ENCODE measurements at places on chromosomes 6 and 20.
A peak's percentile ranks its signal among the peaks of the same experiment; 100 is the strongest.

GRCh38 chr20:57212534-57213276, 53.7 kb downstream of the BMP7 start:
- peak; percentile 90 for DNase-seq

- peak; percentile 14 for DNase-seq
Measured at GRCh38 chr6:137661601-137662000, 167.4 kb upstream of the OLIG3 start.

DNA sequence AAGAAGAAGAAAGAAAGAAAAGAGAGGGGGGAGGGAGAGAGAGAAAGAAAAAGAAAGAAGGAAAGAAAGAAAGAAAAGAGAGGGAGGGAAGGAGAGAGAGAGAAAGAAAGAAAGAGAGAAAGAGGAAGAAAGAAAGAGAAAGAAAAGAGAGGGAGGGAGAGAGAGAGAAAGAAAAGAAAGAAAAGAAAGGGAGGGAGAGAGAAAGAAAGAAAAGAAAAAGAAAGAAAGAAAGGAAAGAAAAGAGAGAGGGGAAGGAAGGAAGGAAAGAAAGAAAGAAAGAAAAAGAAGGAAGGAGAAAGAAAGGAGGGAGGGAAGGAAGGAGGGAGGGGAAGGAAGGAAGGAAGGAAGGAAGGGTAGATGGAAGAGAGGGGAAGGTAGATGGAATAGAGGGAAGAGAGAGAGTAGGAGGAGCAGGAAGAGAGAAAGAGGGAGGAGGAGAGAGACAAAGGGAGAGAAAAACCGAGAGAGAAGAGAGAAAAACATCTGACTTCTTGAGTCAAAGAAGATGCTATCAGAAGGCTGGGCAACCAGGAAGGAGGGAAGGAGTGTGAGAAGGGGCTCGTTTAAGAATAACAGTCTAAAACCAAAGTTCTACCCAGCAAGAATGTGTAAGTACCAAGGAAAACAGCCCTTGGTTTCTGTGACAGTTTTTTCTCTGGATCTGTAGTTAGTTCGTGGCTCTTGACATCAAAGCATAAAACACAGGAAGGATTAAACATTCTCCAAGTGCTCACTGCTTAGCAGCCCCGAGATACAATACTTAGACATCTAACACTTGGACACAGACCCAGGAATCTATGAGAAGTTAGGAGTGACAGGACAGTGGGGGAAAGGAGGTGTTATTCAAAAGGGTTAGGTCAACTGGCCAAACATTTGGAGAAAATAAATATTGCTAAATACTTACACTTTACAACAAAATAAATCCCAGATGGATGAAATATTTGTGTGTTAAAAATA, 131.9 kb upstream of the STMND1 start:
- no peak for DNase-seq

- no peak for DNase-seq
Measured at GRCh38 chr6:16498237-16498636, 259.9 kb downstream of the GMPR start.

DNA sequence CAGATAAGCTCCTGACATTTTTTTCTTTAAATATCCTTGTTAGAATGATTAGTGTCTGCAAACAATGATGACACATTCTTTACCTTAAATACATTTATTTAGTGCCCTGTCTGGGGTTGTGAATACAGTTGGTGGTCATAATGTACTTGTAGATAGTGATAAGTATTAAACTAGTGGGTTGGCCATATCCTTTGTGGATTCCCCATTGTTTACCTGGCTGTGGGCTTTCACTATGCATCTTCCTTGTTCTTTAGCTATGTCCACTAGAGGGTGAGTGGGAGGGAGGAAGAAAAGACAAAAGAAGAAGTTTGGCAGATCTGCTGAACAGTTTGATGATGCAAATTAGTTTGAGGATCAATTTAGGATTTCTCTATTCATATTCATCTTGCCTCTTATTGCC, 15.7 kb downstream of the HS3ST5 start:
- no peak for DNase-seq
